ENCODE measurements at places on chromosomes 1 and 21.

DNA sequence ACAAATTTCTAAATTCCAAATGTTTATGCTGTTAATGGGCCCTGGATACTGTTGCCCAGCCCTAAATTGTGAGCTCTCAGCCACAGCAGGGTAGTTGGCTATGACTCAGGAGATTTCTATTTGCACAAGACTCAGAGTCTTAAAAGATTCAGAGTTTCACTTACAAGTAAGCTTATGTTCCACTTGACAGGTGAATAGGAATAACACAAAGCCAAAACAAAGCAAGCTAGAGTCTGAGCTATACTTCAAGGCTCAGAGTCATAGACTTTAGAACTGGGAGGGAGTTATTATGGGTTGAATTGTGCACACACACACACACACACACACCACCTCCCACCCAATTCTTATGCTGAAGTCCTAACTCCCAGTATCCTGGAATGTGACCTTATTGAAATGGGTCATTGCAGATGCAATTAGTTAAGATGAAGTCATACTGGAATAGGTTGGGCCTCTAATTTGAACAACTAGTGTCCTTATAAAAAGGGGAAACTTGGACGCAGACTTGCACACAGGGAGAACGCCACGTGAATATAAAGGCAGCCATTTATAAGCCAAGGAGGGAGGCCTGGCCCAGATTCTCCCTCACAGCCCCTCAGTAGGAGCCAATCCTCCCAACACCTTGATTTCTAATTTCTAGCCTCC is 30.2 kb downstream of the PRDX6 start:
- no peak for DNase-seq

- no peak for DNase-seq
These were observed 47.0 kb upstream of the PALMD start for GRCh38 chr1:99598738-99599411.

DNA sequence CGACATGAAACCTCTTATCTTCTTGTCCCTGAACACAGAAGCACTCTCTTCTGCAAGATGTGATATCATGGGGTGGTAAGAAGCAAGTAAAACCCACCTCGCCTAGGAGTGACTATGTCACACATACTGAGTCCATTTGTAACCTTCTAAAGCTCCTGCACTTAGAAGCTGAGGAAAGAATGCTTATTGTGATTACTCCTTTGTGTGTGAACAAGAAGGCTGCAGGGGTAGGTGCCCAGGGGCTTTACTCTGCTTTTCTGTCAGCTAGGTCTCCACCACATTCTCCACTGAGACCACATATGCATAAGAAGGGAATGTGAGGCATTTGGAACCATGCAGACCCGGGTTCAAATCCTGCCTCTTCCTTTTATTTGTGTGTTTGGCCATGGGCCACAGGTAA is 144.3 kb downstream of the DMRTA2 start:
- no peak for DNase-seq

DNA sequence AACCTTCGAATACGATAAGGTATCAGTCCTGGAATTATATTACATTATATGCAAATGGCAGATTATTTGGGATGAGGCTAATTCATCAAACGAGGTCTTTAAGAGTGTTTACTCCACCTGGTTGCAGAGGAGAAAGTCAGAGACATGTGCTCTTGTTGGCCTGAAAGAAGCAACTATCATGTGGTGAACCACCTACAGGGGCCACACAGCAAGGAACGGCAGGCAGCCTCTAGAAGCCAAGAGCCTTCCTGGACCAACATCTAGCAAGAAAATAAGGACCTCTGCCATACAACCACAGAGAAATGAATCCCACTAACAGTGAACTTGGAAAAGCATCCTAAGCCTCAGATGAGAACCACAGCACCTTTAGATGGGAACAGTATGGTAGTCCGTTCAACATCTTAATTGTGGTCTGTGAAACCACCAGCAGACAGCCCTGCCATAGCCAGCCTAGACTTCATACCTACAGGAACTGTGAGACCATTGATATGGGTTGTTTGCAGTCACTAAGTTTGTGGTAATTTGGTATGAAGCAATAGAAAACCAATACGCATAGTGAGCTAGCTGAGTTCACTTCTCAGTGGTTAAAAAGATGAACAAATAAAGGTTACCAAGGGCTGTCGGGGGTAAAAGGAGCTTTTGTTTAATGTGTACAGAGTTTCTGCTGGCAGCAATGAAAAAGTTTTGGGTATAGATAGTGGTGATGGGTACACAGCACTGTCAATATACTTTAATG is 345.7 kb upstream of the RUNX1 start:
- DNase-seq: no peak

DNA sequence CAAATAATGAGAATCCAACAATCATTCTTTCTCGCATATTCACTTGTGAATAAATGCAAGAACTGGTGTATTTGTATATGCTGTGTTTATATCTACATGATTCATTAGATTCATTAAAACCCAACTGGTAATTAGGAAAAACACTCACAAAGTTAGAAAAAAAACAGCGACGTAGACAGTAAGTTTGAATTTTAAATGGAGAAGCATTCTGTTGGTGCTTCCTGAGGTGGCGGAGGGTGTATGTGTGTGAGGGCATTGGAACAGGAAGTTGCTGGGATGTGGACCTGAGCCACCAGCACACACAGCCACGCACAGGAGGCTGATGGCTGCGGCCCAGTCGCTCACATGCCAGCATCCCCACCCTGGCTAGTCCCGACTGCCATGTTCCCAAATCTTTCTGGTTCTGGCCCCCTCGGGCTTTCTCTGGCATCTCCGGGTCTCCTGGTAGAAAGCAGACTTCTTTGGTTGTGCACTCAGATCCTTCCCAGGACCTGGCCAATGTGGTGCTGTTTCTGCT is 121.6 kb upstream of the IRF2BP2 start:
- no peak for DNase-seq

- DNase-seq: no peak
These were observed 142.3 kb upstream of the ZC3H11B start for GRCh38 chr1:219755234-219755633.

GRCh38 chr1:12184008-12184681 is 17.4 kb downstream of the TNFRSF1B start:
- no peak for DNase-seq

- peak; percentile 24 for DNase-seq
These were observed 30.0 kb upstream of the RCSD1 start for GRCh38 chr1:167599957-167600581.

DNA sequence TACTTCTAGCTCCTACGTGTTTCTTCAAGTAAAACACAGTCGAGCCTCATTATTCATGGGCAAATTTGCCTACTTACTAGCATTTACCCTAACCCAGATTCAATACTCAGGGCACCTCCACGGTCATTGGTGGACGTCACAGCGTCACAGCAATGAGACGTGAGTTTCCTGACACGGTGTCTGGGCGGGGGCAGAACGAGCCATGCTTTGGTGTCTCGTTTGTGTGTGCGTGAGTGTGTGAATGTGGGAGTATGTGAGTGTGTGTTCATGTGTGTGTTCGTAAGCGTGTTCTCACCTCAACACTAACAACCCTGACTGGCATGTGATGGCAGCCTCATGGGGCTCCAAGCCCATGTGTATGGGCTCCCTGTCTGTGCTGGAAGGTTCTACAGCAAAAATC is 17.5 kb upstream of the COL18A1 start:
- no peak for DNase-seq

DNA sequence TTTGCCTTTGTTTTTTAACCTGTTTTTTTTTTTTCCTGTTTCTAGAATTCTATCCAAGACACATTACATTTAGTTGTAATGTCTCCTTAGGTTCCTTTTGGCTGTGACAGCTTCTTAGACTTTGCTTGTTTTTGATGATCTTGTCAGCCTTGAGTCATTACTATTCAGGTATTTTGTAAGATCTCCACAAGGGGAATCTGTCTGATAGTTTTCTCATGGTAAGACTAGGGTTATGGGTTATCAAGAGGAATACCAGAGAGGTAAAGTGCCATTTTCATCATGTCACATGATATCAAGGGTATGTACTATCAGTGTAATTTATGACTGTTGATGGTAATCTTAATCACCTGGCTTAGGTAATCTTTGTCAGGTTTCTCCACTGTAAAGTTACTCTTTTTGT is 99.1 kb upstream of the GFI1 start:
- DNase-seq: no peak

- no peak for DNase-seq
These were observed 288.7 kb downstream of the SPATA17 start for GRCh38 chr1:217919683-217920388.

DNA sequence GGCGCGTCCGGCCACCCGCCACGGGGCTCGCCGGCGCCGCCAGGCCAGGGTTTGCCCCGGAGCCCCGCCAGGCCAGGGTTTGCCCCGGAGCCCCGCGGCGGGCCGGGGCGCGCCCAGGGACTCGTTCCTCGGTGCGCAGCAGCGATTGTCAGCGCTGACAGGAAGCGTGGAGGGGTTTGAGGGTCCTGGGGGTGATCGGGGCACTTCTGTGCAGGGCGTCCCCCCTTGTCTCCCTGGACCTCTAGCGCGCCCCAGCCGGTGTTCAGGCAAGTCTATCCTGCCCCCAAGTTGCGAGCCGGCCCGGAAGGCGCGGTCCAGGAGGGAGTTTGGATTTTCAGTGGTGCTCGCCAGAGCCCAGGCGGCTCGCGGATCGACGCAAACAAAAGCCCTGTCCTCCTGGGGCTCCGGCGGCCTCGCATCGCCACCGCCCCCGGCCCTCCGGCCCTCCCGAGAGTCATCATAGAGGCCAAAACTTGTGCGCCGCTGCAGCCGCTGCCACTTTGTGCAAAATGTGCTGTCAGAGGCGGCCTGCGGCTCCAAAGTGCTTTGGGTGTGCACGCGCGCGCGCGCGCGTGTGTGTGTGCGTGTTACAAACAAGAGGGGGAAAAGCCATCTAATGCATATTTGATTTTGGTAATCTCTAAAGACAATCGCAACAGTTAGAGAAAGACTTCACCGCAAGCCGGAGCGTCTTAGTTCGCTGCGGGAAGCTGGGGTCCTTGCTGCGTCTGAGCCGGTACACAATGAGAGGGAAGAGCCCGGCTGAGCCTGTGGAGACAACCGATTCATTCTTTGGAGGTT is 1.0 kb downstream of the ROR1 start:
- no peak for DNase-seq

- no peak for DNase-seq
These were observed 129.7 kb upstream of the FAM72C start for GRCh38 chr1:144101397-144102045.

- DNase-seq: no peak
These were observed 188.6 kb downstream of the GREM2 start for GRCh38 chr1:240423246-240423924.

GRCh38 chr21:21286170-21286798 is 288.1 kb downstream of the NCAM2 start:
- no peak for DNase-seq

GRCh38 chr1:60621368-60621851 is 461.0 kb upstream of the NFIA start:
- no peak for DNase-seq

DNA sequence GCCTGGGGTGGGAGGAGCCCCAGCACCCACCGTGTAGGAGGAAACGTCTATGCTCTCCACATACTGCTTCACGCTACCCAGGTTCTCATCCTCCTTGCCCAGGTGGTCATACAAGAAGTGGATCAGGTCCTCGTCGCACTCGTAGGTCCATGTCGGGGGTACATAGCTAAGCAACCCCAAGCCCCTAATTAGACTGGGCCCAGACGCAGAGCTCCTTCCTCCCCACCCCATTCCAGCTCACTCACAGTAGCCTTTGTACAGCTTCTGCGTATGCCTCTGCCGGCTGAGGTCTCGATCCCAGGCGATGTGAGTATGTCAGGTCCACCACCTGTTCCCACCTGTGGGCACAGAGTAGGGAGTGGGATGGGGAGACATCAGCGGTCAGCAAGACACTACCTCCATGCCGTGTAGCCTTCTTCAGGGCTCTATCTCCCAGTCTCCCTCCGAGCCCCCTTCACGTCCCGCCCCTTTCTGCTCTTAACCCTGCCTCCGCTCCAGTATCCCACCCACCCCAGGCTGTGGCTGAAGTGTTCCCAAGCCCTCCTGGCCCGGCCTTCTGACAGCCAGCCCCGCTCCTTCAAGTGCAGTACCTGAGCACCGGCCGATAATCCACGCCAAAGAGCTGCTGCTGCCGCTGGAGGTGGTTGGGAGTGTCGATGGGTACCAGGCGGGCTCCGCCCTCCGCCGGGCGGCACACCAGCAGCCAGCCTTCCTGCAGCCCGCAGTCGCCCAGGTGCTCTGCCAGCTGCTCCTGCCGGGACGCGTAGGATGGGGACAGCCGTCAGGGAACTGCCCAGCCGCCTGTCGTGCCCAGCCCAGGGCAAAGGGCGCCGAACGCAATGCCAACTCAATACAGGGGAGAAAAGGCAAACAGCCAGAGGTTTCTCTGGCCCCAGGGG is 919 bp downstream of the HECTD3 start:
- no peak for DNase-seq

GRCh38 chr1:31683997-31684396 is 19.8 kb downstream of the COL16A1 start:
- no peak for DNase-seq

DNA sequence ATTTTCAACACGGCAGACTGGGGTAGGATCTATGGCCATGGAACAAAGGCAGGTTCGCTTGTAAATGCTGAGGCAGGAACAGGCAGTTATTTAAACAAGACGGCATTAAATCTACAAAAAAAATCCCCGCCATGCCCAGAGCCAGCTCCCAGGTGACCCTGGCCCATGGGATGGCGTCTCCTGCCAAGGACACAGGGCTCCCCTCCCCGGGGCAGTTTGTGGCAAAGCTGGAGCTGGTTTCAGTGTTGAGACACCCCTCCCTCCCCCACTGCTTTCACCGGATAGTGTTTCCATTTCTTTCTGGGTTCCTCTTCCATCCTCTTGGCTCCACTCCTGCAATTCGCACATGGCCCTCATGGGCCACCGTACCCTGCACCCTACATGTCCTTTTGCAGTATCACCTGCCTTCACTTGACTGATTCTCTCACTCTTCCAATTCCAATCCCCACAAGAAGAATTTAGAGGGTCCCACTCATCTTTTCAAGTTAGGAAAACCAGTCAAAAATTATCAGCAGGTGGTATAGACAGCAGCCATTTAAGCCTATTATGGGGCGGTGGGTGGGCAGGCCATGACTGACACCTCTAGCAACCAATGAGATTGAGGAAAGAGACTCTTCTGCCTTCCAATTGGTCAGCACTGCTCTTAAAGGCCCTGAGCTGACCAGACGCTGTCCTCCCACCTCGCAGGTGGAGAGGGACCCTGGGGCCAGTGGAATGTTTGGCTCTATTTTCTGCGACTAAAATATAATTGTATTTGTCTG is 52.0 kb downstream of the OLIG1 start:
- no peak for DNase-seq

DNA sequence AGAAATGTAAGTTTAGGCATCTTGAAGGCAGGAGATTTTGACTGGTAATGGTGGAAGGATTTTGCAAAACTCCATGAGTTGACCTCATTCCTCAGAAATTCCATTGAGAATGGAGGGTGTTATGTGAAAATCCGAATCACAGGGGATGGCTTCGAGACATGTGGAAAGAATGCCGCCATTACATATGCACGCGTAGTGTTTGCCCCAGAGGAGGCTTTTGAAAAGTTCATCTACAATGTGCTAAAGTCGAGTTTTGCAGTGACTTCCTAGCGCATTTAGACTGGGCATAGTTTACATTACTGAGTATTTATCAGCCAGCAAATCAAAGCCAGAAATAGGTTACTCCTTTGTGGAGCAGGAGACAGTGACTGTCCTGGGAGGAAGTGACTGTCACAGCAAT is 307.4 kb downstream of the KIF26B start:
- DNase-seq: no peak
